ENCODE measurements at places on chromosomes 6 and 20.

DNA sequence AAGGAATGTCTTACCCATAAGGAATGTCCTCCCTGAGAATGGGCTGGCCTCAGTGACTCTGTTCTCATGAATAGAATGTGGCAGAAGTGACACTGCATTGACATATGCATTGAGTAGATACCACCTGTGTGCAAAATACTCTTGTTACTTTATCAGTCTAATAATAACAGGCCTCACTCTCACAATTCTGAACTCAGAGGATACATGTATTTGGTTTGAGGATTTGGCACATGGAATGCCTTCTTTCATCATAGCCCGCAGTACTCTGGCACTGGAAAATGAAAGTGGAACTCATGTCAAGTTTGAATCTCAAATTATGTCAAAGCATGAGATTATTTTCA, 52.9 kb upstream of the PLCB4 start:
- no peak for DNase-seq

DNA sequence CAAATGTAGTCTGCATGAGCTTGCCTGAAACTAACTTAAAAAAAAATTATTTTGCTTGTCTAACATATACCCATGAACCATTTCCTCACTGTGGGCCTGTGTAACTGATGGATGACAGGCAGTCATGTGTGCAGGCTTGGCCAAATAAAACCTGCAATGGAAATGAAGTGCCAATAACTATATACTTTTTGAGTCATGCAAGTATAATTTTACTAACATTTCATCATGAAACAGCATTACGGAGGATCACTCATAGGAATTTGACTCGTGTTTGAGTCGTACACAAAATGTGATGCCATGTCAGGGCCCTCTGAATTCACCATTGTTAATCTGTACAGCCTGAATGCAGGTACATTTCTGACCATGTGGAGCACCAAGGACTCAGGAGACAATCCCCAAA, 46.6 kb downstream of the HDDC2 start:
- DNase-seq, result peak; percentile 10

DNA sequence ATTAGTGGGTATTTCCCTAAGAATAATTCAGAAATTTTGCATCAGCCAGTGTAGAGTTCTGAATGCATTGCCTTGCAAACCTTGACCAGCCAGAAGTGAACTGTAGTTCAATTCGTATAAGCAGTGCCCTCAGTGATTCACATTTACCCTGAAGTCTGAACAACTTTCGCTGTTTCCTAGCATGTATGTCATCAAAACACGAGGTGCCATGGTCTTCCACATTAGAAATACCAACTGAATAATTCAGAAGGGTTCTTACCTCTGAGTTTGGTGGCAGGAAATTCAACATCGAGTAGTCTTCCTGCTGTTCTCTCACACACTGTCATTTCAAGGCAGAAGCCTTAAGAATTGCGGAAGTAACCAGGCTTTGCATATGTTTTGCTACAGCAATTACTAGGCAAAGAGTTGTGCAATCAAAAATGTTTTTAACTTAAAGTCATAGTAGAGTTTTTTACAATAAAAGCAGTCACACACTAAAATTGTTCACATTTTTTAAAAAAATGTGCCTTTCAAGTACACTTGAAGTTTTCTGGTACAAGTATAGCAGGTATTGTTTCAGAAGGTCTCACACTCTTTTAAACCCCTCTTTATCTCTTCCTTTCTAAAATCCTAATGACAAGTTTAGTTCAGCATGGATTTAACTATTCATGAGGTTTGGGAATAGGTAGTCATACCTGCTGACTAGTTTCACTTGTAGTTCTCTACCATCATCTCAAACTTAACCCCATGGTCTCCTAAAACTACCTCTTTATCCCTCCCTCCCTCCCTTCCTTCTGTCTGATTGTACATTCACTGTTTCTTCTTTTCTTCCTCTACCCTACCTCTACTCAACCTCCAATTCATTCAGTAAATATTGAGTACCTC, 118.3 kb downstream of the STXBP5 start:
- peak; percentile 15 for DNase-seq

- DNase-seq, result no peak
Measured at GRCh38 chr6:21807299-21808044, 213.9 kb downstream of the SOX4 start.

- no peak for DNase-seq
Measured at GRCh38 chr20:44702776-44703175, 12.4 kb upstream of the CCN5 start.

GRCh38 chr6:150303256-150303655, 65.6 kb upstream of the IYD start:
- DNase-seq, result no peak

- DNase-seq, result peak; percentile 22
Measured at GRCh38 chr6:165573671-165574070, 89.4 kb downstream of the PDE10A start.

GRCh38 chr6:155333414-155333813, 19.1 kb upstream of the TFB1M start:
- no peak for DNase-seq

DNA sequence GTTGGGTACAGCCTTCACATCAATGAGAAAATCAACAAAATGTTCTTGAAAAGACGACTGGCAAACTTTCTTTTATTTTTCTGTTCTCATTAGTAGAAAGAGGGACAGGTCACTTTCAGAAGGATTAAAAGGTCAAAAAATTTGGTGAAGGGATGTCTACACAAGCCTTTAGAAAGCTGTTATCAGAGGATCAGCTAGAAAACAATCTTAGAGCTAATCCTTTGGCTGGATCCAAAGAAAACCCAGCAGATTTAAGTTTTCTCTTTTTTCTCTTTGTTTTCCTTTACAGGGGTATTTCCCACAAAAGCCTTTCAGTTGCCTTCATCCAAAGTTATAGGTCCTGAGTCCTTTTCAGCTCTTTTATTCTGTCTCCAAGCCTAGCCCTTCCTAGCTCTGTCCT, 57.3 kb upstream of the EDN1 start:
- DNase-seq, result no peak

DNA sequence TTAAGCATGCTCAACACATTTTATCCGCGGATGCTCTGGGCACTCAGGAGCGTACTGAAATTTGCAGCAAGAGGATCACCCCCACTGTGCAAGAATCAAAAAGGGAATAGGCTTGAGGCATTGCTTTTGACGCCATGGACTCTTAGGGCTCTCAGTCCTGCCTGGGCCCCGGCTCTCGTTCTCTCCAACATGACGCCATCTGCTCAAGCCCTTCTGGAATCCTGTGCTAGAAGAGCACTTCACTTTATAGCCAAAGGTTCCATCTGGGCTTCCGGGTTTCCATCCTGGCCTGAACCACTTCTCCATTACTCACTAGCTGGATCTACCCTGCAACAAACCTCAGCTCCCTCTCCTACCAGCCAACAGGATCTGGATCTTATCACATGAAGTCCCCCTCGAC, 105.3 kb downstream of the FOXF2 start:
- no peak for DNase-seq

GRCh38 chr6:169251371-169251802, 2.3 kb downstream of the THBS2 start:
- DNase-seq, result no peak

- no peak for DNase-seq
Measured at GRCh38 chr6:20409427-20409971, 7.8 kb downstream of the E2F3 start.

DNA sequence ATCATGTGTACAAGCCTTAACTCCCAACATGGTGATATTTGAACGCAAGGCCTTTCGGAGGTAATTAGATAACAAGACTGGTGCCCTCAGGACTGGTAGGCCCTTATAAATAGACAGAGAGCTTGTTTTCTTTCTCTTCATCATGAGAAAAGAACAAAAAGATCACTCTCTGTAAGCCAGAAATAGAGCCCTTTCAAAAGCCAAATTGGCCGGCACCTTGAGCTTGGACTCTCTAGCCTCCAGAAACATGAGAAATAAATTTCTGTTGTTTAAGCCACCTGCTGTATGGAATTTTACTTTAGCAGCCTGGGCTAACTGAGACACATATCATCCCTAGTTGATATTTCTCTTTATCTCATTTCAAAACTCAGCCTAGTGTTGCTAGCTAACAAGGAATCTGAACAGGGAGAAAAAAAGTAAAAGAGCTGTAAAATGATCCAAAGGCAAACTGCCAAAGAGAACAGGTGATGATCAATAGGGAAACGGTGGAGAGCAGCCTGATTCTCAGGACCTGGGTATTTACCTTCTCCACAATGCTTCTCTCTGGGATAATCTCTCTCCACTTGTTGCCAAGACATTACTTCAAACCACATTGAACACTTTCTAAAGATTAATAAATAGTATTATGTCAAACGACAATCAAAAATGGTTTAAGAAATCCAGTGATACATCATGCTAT, 6.1 kb downstream of the COL21A1 start:
- no peak for DNase-seq

GRCh38 chr6:42336431-42336830, 115.3 kb downstream of the TRERF1 start:
- no peak for DNase-seq

DNA sequence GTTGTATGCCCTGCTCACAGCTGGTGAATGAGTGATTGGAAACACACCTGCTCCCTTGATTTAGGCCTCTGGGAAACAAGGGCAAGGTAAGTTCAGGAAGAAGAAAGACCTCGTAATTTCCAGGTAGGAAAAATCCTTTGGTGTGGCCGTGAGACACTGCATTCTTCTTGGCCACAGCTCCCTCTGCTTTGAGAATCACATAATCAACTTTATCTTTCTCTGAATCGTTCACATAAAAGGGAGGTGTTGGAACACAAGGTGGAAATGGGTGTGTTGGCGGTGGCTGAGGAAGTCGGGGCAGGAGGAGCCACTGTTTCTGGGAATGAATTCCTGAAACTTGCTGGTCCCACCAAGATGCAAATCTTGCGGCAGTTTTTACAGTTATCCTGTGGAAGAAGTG, 25.9 kb downstream of the FAM209B start:
- DNase-seq, result no peak

GRCh38 chr20:634148-634925, 18.7 kb downstream of the SRXN1 start:
- no peak for DNase-seq

DNA sequence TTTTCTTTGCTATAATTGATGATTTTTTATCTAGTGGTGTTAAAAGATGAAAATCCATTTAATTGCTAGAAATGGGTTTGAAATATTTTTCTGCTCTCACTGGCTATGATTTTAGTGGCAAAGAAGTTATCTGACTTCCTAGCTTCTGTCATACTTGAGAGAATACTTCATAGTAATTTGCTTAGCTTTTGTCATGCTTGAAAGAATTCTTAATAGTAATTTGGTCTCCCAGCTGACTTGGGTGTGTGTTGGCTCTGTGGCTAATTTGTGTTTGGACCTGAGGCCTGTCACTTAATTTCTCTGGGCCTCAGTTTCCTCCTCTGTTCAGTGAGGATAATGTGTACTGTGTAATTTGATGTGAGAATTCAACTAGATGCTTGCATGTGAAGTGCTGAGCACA, 12.8 kb upstream of the RMND1 start:
- DNase-seq, result no peak

- no peak for DNase-seq
Measured at GRCh38 chr6:52641826-52642225, 29.1 kb upstream of the TMEM14A start.

DNA sequence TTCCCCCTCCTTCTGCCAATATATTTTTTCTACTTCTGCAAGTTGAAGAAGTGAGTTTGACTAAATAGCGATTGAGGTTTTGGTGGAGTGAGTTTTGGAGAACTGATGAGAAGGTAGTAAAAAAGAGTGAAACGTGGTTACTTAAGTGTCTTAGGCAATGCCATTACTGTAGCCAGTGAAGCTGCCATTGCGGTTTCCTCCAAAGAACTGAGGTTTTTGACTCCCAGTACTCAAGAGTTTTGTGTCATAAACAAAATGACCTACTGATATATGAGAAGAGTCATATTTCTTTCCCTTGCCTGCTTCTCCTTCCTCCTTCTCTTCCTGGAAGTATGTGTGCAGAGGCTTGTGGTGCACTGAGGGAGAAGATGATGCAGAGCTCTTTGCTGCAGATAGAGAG, 554.5 kb upstream of the MAP3K7 start:
- DNase-seq, result no peak

DNA sequence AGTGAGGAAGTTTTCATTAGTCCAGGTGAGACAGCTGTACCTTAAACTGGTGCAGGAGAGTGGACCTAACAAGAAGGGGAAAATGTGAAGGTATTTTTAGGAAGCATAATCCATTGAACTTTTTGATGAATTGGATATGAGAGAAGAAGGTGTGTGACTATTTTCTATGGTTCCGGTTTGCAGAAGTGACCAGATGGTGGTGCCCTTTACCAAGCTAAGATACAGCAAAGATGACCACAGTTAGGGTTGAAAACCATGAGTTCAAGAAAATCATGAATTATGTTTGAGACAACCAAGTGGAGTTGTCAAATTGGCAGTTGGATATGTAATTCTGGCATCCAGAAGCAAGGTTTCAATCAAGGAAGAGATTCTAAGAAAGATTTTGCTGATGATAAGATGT, 61.9 kb upstream of the NRSN1 start:
- peak; percentile 10 for DNase-seq

DNA sequence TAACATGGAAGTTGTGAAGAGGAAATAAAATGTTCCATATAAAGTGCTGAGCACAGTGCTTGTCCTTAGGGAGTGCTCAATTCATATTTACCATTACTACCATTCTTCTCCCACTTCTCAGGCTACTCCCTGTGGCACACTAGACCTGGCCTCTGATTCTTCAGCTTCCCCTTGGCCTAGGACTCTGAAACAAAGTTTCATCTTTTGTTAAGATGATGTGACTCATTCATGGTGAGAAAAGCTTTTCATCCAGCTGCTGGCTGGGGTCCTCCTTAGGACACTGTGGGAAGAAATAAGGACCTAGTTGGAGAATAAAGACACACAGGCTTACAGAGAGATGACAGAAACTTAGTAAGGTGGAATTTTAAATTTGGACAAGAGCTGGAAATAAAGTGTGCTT, 314.8 kb downstream of the CDC5L start:
- no peak for DNase-seq

DNA sequence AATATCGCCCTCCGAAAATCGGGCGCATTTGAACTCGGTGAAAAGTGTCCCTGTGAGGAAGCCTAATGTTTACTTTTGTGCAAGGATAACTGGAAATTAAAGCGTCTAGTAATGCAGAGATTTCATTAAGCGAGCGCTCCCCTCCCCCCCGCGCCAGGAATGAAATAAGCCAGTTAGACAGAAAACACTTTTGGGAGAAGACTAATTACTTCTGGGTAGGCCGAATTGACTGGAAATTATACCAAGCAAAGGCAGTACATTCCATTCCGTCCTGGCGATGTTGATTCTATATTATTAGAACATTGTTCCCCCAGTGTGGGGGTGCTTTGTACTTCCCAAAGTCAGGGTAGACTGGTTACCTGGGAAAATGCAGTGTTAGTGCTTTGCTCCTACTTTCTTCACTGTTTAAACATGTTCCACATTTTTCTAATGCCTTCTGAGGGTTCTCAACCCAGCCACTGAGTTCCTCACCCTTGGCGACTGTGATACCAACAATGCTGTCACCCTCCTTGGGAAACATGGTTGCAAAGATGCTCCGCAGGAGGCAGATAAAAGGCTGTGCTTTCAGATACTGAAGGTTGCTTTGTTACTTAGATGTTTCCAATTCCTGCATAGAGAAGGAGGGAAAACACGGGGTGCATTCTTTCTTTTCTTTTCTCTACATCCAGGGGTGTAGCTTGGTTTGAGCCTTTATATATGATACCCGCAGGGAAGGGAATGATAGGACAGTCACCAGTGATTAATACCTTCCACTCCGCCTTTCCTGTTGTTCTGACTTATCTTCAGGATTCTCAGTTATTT, 2.6 kb downstream of the GJA1 start:
- peak; percentile 44 for DNase-seq
